ENCODE measurements at places on chromosomes 2 and 18. TPM values are rescaled to one million over a fixed set of nuclear protein-coding genes. Genes with fewer than 3 reads are reported as not detected.
A peak's percentile ranks its signal among the peaks of the same experiment; 100 is the strongest.

CNDP1 gene
- 0.72 TPM for polyA plus RNA-seq

- DNase-seq, result no peak
Observed at GRCh38 chr2:158955842-158956365, 12.5 kb upstream of the TANC1 start.

DNA sequence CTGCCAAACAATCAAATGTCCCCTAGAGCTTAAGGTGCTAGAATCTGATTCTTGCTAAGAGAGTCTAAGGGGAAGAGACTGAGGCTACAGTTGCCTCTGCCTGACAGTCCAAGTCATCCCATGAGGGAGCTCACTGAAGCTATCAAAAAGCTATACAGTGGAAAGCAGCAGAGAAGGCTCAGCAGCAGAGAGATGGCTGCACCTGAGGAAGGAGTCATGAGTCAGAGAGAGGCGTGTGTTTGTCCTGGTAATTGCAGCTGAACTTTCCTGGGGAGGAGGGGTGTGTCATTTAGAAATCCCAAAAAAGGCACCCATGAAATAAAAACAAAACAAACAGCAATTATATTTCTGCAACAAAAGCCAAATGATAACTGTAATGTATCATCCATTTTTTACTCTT lies 305.2 kb upstream of the UBE2E3 start:
- DNase-seq, result no peak

NEDD4L gene
- polyA plus RNA-seq, result 168 TPM

CYP26B1 gene
- polyA plus RNA-seq, result 14.8 TPM

DNA sequence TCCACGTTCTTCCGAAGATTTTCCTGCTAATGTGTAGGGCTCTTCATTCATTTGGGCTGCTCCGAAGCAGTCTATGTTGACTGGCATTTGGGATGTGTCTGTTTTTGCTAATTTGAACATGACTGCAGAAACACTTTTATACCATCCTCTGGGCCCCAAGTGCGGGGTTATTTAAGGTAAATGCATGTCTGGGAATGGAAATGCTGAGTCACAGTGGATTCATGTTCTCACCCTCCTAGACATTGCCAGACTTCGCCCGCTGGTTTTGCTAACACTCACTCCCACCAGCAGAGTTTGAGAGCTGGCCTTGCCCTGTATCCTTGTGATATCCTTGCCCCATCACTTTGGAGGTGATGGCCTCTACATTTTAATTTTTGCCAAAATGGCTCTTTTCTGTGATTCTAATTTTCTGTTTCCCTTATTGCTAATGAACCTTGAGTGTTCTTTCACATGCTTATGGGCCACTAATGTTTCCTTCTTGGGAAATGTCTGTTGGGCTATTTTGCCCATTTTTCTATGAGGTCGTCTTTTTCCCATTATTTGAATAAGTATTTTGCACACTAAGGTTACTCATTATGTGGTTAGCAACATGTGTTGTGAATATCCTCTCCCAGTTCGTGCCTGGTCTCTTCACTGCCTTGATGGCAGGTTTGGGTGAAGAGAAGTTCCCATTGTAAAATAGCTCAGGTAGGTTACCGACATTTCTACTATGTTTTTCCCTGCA lies 204.1 kb downstream of the GLI2 start:
- DNase-seq, result no peak

GRCh38 chr2:183019718-183020442 lies 18.4 kb downstream of the NCKAP1 start:
- DNase-seq, result no peak

DNA sequence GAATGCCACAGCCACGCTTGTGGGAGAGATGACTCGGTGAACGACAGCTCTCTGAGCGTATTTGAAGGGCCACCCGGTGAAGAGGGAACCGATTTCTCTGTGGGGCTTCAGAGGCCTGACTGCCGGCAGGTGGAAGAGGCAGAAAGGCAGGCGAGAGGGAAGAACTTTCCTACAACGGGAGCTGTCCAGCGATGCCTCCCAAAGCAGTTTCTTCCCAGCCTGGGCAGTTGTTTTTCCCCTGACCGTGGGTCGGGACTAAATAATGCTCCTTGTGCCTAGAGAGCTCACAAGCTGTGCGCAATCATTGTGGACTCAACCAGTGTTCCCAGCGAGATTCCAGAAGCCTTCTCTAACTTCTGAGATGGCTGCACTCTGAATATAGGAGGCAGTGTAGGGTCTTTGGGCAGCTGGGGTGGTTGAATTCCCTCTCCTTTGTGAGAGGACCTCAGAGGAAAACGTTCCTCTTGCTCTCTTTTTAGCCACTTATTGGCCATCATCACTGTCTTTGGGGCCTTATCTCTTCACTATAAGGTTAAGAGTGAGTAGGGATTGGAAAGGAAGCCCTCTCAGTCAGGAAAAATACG lies 710 bp downstream of the SEC11C start:
- DNase-seq, result peak; percentile 10

GRCh38 chr2:28567061-28567471 lies 71.2 kb downstream of the PLB1 start:
- DNase-seq, result no peak

- no peak for DNase-seq
Observed at GRCh38 chr2:177188482-177189469, 23.8 kb upstream of the HNRNPA3 start.

DNA sequence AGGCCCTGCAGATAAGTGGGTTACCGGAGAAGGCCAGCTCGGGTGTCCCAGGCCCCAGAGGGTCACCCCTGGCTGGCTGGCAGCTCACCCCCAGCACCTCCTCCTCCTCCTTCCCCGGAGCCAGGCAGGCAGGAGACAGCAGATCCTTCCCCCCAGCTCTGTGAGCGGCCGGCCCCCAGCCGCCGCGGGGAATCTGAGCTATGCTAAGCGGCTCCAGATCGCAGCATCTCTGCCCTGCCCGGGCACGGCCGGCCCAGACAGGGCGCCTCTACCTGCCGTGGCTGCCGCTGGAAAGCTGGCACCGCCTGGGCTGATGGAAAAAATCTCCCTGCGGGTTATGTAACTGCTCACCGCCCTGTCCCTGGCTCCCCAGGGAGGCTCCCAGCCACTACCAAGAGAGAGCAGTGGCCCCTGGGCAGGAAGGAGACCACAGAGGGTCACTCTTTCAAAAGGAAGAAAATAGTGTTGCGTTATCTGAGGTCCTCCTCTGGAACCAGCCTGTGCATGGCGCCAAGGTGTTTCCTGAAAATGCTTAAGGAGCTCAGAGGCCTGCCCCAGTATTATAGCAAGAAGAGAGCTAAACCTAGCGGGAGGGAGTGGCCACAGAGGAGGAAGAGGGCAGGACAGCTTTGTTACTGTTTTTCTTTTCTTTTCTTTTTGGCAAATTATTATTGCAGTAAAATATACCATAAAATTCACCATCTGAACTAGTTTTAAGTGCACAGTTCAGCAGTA lies 179.0 kb downstream of the SMAD7 start:
- DNase-seq, result no peak

- peak; percentile 43 for DNase-seq
Observed at GRCh38 chr2:215435280-215435869, 493 bp downstream of the FN1 start.

- no peak for DNase-seq
Observed at GRCh38 chr2:236575510-236575909, 5.9 kb downstream of the ACKR3 start.

FIGN gene
- polyA plus RNA-seq, result 9.9 TPM

DNA sequence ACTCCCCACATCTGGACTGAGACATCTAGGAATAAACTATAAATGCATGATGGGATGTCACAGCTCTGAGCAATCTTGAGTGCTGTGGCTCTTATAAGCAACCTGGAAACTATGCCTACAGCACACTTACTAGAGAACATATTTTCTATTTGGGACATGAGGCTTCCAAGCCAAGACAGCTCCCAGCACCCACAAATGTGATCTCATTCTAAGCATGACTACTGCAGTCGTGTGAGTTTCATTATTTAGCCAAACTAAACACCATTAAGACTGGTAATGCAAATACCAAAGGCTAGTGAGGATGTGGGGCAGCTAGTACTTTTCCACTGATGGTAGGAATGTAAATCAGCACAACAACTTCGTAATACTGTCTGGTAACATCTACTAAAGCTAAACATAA lies 72.5 kb downstream of the RTTN start:
- no peak for DNase-seq

DNA sequence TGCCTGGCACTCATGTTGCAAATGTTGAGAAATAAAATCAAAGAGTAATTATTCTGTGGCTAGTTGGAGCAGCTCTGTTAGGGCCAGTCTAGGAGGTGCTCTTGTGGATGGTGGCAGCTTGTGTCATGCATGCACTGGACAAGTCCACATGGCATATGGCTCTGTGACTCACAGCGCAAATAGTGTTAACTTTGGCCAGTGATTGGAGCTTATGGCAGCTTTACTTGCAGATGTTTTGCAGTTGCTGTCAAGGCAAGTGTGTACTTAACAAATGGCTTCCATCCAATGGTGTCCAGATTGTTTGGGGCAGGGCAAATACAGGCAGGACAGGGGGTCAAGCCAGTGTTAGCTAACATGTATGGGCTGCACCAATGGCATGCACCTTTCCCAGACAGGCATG lies 26.1 kb upstream of the TMX3 start:
- DNase-seq, result no peak

CENPA gene
- 14.9 TPM for polyA plus RNA-seq

- DNase-seq, result no peak
Observed at GRCh38 chr2:33614190-33614589, 15.1 kb upstream of the FAM98A start.

ALK gene
- 0.50 TPM for polyA plus RNA-seq

CD207 gene
- polyA plus RNA-seq, result not detected

GRCh38 chr2:239752951-239753350 lies 272.2 kb downstream of the NDUFA10 start:
- no peak for DNase-seq

DNA sequence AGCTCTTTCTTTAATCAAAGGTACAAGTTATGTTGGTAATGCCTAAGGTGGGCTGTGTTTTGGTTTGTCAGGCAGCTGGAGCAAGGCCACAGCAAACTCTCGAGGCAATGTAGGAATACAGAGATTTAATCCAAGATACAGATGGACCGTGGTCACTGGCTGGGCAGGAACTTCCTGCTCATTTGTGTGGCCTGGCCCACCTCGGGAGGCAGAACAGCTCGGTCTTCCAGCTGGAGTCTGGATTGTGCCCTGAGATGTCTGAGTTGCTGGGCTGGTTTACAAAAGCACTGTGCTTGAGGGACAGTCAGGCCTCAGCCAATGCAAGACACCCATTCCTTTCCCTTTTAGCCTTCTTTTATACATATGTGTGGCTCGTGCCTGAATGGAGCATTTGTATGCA lies 506.1 kb upstream of the SALL3 start:
- DNase-seq, result no peak

COL4A4 gene
- 69.7 TPM for polyA plus RNA-seq

DNA sequence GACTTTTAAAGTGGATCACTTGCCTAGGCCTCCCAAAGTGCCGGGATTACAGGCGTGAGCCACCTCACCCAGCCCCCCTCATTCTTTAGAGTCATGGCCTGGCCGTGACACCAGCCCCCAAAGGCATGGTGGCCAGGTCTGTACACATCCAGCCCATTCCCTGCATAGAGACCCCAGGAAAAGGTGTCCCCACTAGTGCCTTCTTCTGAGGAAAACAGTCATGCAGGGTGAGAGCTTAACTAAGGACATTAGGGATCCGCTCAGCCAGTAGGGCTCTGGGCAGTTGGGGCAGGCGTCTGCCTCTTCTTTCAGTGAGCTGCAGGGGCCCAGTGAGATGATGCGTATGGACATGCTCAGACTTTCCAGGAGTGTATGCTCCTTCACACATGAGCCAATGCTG lies 5.7 kb upstream of the AMER3 start:
- no peak for DNase-seq

GRCh38 chr2:7570247-7570646 lies 653.0 kb downstream of the RNF144A start:
- DNase-seq, result no peak

DNA sequence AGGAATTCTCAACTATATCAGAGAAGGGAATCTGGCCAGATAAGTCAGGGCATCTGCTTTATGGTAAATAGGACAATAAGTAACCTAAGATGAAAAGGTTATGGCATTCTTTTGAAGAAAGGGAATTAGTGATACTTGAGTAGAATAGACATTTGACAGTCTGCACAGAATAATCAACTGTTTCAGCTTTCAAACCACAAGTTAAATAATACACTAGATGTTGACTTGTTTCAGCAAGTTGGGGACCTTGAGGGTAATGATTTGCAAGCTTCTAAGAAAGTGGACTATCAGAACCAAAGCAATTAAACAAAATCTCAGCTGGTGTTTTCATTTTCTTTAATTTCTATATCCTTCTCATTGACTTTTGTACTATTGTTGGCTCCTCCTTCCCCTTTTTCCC lies 54.5 kb downstream of the SLC39A10 start:
- no peak for DNase-seq

DNA sequence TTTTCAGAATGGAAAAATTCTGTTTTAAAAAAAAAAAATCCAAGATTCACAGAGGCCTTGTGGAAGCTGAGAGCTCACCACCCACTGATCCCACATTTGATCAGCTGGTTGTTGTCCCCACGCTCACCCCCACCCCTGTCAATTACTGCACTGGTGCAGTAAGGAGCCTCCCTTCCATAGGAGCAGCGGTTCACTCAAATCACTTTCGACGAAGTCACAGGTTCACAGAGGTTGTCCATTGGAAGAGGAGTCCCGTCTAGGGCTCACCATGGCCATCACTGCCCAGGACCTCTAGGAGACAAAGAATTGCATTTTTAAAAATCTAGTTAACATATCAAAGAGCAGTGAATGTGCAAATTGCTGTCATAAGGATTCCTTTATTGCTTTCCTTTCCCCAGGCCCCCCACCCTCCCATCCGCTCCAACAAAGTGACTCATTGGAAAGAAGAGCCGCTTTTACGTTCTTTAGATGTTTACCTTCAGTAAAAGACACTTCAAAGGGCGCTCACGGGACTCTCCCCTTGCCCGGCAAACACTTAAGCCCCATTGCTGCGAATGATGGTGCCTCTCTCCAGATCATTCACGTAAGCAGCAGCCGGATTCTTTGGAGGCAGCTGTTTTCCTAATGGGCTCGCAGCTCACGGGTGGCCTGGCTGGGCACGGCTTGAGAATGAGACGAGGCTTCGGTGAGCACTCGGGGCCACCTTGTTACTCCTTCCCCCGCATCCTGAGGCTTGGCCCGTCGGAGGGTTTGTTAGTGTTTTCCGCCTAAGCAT lies 165.5 kb upstream of the SALL3 start:
- DNase-seq, result no peak

GPR45 gene
- polyA plus RNA-seq, result 0.08 TPM

SMYD1 gene
- not detected for polyA plus RNA-seq

MGAT4A gene
- 31.6 TPM for polyA plus RNA-seq

GRCh38 chr2:160562730-160563129 lies 69.1 kb upstream of the RBMS1 start:
- DNase-seq, result no peak

DNA sequence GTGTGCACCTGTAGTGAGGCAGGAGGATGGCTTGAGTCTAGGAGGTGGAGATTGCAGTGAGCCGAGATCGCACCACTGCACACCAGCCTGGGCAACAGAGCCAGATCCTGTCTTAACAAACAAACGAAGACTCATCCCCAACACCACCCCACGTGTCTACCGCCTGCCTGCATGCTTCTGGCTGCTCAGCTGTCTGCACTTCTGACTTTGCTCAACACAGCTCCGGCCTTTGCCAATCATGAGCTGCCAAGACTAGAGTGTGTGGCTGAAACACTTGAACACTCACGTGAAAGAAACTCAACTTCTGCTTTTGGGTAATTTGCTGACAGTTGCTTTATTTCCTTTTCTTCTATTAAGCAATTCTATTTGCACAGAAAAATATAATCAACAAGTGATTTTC lies 32.1 kb upstream of the SP3 start:
- no peak for DNase-seq

Measured in right renal pelvis (tissue), 4 donors.